Right forelimb (tissue), 1 donor: ENCODE measurements at places on chromosomes 6 and 20.

GRCh38 chr6:71473926-71474325 lies 185.3 kb downstream of the OGFRL1 start:
- DNase-seq, result no peak

- no peak for DNase-seq
Observed at GRCh38 chr20:61289166-61289565, 37.1 kb downstream of the CDH4 start.

DNA sequence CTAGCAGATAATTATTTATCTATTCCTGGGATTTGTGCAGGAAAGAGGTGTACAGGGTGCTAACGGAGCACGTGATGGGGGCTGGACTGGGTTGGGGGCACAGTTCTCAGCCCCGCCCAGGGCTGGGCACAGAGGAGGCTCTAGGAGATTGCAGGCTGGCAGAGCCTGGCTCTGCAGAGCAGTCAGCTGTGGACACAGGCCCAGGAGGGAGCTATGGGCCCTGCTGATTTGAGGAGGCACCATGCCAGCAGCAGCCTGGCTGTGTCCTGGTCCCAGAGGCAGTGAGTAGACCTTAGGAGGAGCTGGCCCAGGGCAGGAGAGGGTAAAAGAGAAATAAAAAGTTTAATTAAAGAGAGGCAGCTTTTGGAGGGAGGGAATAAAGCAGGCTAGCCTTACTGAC lies 19.3 kb downstream of the MAFB start:
- DNase-seq, result no peak

DNA sequence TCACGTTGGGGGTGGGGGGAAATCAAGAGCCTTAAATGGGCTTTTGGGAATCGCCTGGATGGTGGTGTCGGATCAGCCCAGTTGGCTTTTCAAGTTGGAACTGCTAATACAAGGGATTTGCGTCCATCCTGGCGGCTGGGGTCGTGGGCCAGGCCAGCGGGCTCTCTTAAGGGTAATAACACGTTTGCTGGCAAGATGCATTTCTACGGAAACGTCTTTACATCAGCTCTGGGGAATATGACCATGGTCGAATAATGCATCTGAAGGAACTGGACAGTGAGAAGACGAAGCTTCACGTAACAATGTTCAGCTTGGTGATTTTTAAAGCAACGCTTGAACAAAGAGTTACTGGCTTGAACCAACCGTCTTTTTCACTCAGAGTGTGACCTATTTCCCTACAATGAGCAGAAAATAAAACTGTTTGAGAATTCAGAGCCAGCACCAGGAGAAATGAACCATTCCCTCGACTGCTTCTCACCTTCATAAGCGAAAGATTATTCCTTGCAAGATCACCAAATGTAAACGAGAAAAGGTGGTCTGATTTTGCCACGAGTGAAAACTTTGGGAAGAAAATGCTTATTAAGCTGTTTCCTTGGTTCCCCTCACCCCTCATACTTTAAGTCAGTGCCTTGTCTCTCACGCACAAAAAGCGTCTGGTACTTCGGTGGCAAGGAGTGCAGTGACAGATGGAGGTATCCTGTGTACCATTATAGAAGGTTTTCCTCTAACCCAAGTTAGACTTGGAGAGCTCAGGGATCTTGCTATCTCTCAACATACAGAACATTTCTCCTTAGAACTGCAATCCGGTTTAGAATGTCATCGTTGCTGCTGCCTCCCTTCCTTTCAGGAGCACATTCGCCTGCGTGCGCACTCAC lies 1.4 kb upstream of the MARCKS start:
- DNase-seq, result peak; percentile 76

DNA sequence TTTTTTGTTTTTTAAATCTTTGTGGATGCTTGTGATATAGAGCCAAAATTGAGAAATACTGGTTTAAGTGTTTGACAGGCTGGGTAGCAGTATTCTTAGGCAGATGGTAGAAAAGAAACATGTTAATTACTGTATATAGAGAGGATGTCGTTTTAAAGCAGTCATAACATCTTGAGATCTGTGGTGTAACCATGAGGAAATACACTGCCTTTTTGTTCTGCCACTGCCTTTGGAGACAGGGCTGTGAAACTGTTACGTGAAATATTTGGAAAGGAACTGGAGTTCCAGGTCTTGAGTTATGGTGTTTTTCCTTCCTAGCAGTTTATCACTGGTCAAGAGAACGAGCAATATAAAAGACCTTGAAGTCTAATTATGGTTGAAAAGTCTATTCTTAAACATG lies 19.5 kb downstream of the STXBP5 start:
- DNase-seq, result no peak

- DNase-seq, result no peak
Observed at GRCh38 chr6:56430629-56431600, 183.5 kb upstream of the COL21A1 start.

DNA sequence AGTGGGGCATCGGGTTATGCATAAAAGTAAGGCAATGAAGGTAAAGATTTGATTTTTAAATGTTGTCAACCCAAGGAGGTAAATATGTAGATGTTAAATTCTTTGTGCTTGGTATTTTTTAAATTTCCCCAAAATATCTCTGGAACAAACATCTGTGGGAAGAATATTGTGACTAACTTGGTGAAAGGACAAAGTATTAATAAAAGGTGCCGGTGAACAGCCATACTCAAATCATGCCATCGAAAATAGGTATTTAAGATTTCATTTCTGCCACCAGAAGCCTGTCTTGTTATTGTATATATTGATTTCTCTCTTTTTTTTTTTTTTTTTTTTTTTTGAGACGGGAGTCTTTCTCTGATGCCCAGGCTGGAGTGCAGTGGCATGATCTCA lies 12.6 kb upstream of the ZBTB2 start:
- DNase-seq, result no peak
